CD4-positive, alpha-beta T cell treated with Interleukin-12 subunit alpha and Interleukin-12 subunit beta, for 1 hour (primary cell): ENCODE measurements at places on chromosomes 3 and 15.

- no peak for DNase-seq
These were observed 202.5 kb downstream of the MEIS2 start for GRCh38 chr15:36897834-36898233.

DNA sequence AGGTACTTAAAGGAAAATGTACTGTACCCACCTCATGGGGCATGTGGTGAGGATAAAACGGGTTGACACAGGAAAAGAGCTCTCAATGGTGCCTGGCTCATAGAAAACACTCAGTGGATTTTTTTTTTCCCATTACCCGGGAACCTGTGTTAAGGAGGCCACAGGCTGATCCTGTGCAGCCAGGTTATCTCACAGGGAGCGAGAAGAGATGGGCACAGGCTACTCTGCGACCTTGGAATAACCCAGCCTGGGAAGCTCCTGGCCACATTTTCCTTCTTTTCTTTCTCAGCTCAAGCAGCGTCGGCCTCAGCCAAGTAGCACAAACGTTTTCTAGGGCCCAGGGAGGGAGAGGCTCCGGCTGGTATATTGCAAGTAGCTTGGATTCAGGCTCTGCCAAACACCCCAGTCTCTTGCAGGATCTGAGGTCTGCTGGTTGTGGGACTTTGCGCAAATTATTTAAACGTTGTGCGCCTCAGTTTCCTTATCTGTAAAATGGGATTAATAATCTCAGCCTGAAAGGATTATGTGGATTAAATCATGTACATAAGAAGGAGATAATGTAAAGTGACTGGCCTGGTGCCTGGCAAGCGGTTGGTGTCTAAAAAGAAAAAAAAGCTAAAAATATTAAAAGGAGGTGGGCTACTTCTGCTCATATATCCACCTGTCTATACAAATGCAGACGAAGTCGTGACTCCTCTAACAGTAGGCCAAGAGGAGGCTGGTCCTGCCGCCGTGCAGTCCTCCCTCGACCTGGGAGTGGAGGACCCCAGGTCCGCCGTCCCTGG lies 2.2 kb downstream of the FURIN start:
- DNase-seq, result no peak

- no peak for DNase-seq
These were observed 1.1 kb upstream of the PLCH1 start for GRCh38 chr3:155745795-155746550.

DNA sequence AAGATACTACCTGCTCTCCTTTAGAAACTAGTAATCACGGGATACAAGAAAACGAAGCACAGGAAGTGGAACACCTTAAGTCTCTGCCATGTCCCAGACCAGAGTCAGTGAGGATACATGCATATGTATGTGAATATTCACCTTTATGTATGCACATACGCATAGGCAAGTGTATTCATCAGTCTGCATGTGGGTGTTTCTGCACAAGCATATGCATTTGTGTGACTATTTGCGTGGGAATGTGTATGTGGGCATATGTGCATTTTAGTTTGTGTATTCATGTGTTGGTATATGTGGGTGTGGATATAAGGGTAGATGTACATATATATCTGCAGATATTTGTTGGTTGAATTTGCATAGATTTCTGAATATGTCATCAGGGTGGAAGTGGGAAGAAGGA lies 889.7 kb downstream of the AGBL1 start:
- DNase-seq, result no peak

- DNase-seq, result no peak
These were observed 96.4 kb downstream of the FNDC3B start for GRCh38 chr3:172135820-172136219.

- no peak for DNase-seq
These were observed 5.3 kb upstream of the THRB start for GRCh38 chr3:24499991-24500390.

GRCh38 chr15:74391582-74392450 lies 24.4 kb upstream of the CYP11A1 start:
- no peak for DNase-seq

- DNase-seq, result no peak
These were observed 50.2 kb downstream of the CDCP1 start for GRCh38 chr3:45095916-45096526.

DNA sequence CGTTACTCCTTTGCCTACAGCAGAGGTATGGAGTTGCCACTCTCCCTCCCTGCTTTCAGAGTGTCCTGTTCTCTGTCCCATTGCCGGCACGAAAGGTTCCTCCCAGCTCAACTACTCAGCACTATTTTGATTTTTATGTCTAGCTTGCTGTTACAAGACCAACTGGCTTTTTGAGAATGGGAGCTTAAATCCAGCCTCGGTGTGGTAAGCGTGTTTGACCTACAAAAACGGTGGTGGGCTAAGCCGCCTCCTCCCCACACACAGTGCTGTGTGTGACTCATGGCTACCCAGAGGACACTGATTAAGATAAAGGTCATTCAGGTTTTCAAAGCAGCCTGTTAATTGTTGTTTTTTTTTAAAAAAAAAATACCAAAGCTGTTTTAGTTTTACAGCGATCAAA lies 64.5 kb downstream of the LRTM1 start:
- DNase-seq, result no peak

DNA sequence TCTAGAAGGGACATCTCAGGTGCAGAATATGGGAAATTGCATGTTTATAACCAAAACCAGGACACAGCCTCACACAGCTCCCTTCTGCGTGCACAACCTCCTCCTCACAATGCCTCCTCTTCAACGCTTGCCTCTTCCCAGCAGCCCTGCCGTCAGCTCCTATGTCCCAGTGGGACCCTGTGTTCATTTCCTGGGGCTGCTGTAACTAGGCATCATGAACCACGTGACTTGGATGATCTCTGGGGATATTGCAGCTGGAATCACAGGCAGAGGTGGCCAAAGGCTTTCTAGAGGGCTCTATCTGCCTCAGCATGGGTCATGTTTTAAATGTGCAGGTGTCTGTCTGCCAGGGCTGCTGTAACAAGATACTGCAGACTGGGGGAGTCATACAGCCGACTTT lies 375.3 kb downstream of the OCA2 start:
- no peak for DNase-seq

GRCh38 chr3:148790851-148791735 lies 36.5 kb upstream of the CPB1 start:
- DNase-seq, result no peak

- DNase-seq, result no peak
These were observed 16.3 kb downstream of the ZIC1 start for GRCh38 chr3:147425388-147425850.

GRCh38 chr3:37577697-37578096 lies 284.0 kb upstream of the CTDSPL start:
- DNase-seq, result no peak

DNA sequence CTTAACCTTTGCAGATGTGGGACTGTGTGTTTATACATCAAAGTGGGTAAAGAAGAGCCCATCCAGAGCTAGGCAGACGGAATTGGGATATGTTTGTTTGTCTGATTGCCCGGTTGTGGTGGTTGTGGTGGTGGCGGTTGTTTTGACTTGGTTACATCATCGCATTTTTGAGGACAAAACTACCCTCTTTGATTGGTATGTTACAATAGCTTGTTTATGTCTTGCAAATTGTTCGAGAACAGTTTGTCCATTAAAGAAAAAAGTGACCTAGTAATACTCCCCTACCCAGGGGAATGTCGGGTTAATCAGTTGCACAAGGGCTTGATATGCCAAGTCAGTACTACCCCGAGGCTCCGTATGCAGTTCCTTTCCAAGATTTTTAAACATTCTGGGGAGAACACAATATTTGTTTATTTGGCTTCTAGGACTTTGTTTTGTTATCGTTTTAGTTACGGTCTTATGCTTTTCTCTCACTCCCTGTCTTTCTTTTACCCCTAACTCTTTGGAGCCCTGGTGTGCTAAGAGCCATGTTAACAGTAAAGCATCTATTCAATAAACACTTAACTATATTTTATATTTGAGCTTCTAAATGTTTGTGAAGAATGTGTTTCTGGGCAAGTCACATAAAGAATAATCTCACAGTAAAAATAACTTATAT lies 315.4 kb downstream of the LPP start:
- no peak for DNase-seq

DNA sequence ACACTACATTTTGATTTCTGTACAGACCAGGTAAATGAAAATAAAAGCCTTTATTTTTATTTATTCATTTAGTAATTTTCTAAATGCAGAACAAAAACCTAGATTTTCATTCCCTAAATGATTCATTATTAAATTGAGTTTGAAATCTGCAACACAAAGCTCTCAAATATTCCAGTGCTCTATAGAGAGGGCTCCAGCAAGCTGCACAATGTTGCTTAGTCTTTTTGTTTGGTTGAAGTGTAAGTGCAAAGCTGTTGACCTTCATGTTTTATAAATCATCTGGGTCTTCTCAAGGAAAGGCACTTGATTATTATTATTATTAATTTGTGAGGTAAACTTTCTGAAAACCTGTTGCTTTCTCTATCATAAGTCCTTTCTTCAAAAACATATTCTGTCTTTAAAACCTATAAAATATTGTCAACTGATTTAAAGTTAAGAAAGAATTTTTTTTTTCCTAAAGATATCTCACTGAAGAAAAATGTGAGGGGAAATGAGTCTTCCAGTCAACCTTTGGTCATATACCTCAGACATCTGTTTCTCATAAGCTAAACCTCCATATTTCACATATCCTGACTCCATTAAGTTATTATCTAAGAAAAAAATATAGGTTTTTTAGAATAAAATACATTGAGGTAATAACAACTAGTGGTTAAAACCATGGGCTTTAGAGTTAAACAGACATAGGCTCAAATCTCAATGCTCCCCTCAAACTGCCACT lies 100.7 kb downstream of the ZIC4 start:
- no peak for DNase-seq

GRCh38 chr3:176927706-176928581 lies 269.3 kb downstream of the TBL1XR1 start:
- no peak for DNase-seq

GRCh38 chr3:101940521-101941317 lies 91.4 kb downstream of the NFKBIZ start:
- peak; percentile 18 for DNase-seq

DNA sequence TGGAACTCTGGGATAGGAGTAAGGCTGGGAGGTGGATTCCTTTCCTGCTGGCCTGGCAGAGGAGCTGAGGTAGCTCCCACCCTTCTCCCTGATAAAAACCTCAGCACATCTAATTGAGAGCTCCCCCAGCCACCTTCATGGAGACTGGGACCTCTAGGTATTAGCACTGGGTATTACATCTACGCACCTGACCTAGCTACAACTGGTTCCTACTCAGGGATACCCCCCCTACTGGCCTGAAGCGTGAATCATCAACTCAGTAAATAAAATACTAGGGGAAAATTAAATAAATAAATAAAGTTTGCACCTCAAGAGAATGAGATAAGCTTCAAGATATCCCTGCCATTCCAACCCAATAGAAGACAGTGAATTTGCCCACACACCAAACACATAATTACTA lies 140.4 kb downstream of the NEK10 start:
- no peak for DNase-seq

GRCh38 chr3:194739498-194740284 lies 54.0 kb downstream of the FAM43A start:
- DNase-seq, result no peak

- DNase-seq, result no peak
These were observed 33.5 kb downstream of the SNRK start for GRCh38 chr3:43319794-43320193.

GRCh38 chr3:96449803-96450202 lies 364.6 kb upstream of the EPHA6 start:
- no peak for DNase-seq

DNA sequence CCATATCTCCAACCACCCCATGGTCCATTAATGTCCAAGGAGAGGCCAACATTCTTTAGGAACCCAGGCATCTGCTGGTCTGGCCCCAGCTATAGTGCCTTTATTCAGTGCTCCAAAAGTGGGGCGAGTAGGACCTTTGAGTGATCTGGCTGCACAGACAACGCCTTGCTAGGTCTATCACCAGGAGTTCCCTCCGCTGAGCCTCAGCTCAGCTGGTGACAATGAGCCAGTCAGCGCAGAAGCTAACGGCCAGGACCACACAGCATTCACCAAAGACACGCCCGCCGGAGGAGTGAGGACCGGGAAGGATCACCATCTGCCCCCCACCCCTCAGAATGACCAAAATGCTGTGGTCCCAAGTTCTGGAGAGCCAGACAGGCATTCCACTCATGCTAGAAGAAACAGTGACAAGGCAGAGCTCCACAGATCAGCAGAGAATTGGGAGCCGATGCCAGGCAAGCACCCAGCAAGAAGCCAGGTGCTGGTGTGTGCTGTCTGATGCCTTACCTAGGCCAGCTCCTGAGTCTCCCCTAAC lies 19.0 kb downstream of the TBC1D2B start:
- DNase-seq, result no peak

GRCh38 chr3:76111808-76112207 lies 326.5 kb upstream of the ZNF717 start:
- DNase-seq, result no peak

DNA sequence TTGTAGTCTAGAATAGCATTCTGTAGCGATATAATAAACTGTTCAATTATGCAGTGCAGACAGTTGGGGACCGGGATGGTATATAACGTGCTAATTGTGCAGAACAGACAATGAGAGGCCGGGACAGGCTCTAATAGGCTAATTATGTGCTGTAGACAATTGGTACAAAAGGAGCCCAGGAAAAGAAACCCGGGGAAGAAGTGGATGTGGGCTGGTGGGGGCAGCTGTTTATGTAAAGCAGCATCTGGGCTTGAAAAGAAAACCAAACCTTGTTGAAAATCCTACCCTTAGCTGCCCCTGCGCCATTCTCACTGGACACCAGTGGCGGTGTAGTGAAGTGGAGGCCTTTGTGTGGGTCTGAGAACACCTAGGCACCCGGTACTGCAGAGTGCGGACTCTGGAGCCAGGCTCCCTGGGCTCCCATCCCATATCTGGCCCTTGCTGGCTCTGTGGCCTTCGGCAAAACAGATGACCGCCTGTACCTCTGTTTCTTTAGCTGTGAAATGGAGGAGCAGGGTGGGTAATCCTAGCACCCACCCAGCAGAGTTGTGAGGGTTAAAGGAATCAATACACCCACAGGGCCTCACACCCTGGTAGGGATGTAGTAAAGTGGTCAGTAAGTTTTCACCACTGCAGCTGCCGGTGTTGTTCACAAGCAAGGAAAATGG lies 51.5 kb downstream of the CMTM6 start:
- no peak for DNase-seq

GRCh38 chr15:40398413-40398873 lies 7.2 kb upstream of the IVD start:
- DNase-seq, result peak; percentile 21

- no peak for DNase-seq
These were observed 504.9 kb downstream of the EDEM1 start for GRCh38 chr3:5692446-5692845.

DNA sequence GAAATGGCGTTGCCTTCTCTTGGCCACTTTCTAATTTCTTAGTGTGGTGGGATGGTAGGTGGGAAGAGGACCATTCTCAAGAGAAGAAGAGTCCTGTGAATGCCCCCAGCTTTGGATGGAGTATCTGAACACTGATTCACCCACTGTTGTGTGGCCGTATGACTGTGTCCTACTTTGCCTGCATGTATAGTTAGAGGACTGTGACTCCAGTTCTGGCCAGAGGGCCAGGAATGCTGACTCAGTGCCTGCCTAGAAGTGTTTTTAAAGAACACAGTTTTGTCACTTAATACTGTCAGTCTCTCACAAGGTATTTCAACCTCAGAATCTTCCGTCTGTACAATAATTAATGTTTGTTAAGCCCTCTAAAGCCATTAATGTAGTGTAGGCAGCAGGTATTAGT lies 2.1 kb downstream of the SEC61A1 start:
- DNase-seq, result no peak

GRCh38 chr3:57942388-57942787 lies 65.8 kb upstream of the FLNB start:
- DNase-seq, result no peak

- DNase-seq, result no peak
These were observed 109.3 kb upstream of the MME start for GRCh38 chr3:154970797-154971196.

- no peak for DNase-seq
These were observed 212.5 kb upstream of the CNTN6 start for GRCh38 chr3:880371-880770.

GRCh38 chr15:65343374-65343981 lies 34.3 kb downstream of the IGDCC3 start:
- DNase-seq, result no peak
